Small intestine (tissue), 16 donors: ENCODE measurements at places on chromosomes 4 and X. TPM values are rescaled to one million over a fixed set of nuclear protein-coding genes. Genes with fewer than 3 reads are reported as not detected.

GPR82 gene
- polyA plus RNA-seq = 1.3 TPM

DUX4 gene
- polyA plus RNA-seq = 0.07 TPM

SATL1 gene
- not detected for polyA plus RNA-seq

KCND1 gene
- polyA plus RNA-seq = 0.27 TPM

ARX gene
- polyA plus RNA-seq = 0.45 TPM

DUSP9 gene
- not detected for polyA plus RNA-seq

SLC34A2 gene
- polyA plus RNA-seq = 1.9 TPM

MSMO1 gene
- 35.6 TPM for polyA plus RNA-seq

SASH3 gene
- 7.0 TPM for polyA plus RNA-seq

SULT1E1 gene
- polyA plus RNA-seq = 13.2 TPM

SPCS3 gene
- 58.0 TPM for polyA plus RNA-seq

ARMCX4 gene
- polyA plus RNA-seq = 1.4 TPM

NKX6-1 gene
- not detected for polyA plus RNA-seq

GLRA2 gene
- 0.33 TPM for polyA plus RNA-seq

RIBC1 gene
- polyA plus RNA-seq = not detected

USP26 gene
- not detected for polyA plus RNA-seq

SAGE1 gene
- not detected for polyA plus RNA-seq

ZNF81 gene
- polyA plus RNA-seq = 0.54 TPM

MAGEA3 gene
- polyA plus RNA-seq = not detected

SRPX gene
- polyA plus RNA-seq = 5.1 TPM

BEX2 gene
- polyA plus RNA-seq = 9.5 TPM

LRP2BP gene
- polyA plus RNA-seq = not detected

CXCL9 gene
- polyA plus RNA-seq = not detected

TKTL2 gene
- not detected for polyA plus RNA-seq

PARM1 gene
- polyA plus RNA-seq = 13.4 TPM

C4orf46 gene
- polyA plus RNA-seq = 4.3 TPM

COL4A6 gene
- polyA plus RNA-seq = not detected

PJA1 gene
- 3.6 TPM for polyA plus RNA-seq

PRSS12 gene
- 2.2 TPM for polyA plus RNA-seq

CASP3 gene
- 37.2 TPM for polyA plus RNA-seq

C4orf50 gene
- polyA plus RNA-seq = not detected

DMRTC1 gene
- polyA plus RNA-seq = not detected

RHOXF1 gene
- 1.0 TPM for polyA plus RNA-seq
